Nephron progenitor cell (in vitro differentiated cells): ENCODE measurements at places on chromosomes 2 and 18.

DNA sequence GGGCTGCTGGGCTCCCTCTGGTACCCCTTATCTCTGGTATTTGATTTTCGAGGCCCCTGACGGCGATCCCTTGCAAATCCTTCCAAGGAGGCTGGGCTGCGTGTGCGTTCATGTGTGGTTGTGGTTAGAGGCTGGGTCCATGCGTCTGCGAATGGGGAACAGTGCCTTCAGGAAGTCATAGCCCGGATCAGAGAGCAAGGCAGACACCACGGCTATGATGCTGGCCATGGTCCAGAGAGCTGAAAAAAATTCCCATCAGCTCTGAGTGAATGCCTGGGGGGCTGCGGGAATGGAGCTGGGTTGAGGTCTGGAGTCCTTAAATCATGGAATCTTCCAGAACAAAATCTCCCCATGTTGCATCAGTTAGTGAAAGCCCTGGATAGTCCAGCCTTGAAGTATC is 145.5 kb downstream of the ACKR3 start:
- peaks cover 20% of the 10 kb centered on the region for H3K27me3 ChIP-seq
- H3K27ac ChIP-seq: peak overlapping the region; percentile 55
- H3K4me3 ChIP-seq: no peak overlapping the region
- DNase-seq: no peak
- peaks cover 83% of the 10 kb centered on the region for H3K4me1 ChIP-seq

DNA sequence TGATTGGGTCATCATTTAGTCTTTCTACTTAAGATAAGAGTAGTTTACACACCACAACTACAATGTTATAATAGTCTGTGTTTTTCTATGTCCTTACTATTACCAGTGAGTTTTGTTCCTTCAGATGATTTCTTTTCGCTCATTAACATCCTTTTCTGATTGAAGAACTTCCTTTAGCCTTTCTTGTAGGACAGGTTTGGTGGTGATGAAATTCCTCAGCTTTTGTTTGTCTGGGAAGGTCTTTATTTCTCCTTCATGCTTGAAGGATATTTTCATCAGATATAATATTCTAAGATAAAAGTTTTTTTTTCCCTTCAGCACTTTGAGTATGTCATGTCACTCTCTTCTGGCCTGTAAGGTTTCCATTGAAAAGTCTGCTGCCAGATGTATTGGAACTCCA is 38.0 kb upstream of the SLC16A14 start:
- no peak for DNase-seq
- H3K4me1 ChIP-seq: no peaks in the 10 kb centered on the region
- H3K27ac ChIP-seq: no peak overlapping the region
- peaks cover 5% of the 10 kb centered on the region for H3K27me3 ChIP-seq
- no peak overlapping the region for H3K4me3 ChIP-seq

DNA sequence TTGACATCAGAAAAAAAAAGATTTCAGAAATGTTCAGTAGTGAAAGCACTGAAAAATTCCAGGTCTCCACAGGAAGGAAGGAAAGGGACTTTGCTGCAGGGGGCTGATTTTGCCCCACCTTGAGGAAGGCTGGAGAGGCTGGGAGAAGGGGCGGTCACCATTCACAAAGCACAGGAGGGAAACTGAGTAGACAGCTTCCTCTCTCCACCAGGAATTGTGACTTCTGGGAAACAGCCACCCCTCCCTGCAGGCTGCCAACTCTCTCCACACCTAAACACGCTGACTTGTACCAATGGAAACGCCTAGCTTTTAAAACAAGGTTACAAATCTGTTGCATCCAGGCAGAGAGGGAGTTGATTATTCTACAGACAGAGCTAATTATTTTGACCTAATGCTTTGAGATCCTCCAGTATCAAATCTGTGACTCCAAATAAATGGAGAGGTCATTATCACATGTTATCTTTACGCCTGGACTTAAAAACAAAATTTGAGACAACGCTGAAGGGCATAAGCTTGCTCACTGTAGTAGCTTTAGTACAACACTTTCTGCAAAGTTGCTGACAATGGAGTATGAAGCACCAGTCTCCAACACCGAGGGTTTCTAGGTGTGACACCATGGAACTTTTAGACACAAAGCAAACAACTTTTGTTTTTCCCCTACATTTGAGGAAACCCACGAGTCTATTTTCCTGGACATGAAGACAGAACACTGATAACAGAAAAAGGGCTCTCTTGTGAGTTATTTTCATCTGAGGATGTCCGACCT is 42.7 kb downstream of the EPHA4 start:
- peaks cover 15% of the 10 kb centered on the region for H3K36me3 ChIP-seq
- H3K27ac ChIP-seq: peak overlapping the region; percentile 92
- no peak overlapping the region for H3K4me3 ChIP-seq
- DNase-seq: no peak
- H3K27me3 ChIP-seq: no peaks in the 10 kb centered on the region

- H3K4me3 ChIP-seq: no peak overlapping the region
- DNase-seq: no peak
- H3K36me3 ChIP-seq: no peaks in the 10 kb centered on the region
- no peaks in the 10 kb centered on the region for H3K27me3 ChIP-seq
- no peak overlapping the region for H3K27ac ChIP-seq
These were observed 1383.2 kb downstream of the LRP1B start for GRCh38 chr2:140747665-140748064.

DNA sequence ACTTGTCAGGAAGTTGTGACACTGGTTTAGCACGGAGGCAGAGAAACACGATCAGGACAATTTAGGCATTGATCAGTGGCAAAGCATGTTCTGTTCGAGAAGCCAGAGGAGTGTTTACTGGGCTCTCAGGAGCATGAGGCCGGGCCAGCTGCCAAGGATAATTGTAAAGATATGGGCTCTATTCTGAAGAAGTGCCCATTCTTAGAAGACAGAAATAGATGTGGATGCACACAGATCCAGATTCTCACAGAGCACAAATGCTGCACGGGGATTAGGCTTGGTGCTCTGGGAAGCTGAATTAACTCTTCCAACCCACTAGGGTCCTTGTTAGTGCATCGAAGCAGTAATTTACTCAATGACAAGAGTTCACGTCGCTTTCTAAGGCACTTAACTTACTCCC is 16.2 kb downstream of the AFF3 start:
- peaks cover 9% of the 10 kb centered on the region for H3K36me3 ChIP-seq
- H3K27ac ChIP-seq: no peak overlapping the region
- DNase-seq: no peak
- peaks cover 3% of the 10 kb centered on the region for H3K27me3 ChIP-seq

DNA sequence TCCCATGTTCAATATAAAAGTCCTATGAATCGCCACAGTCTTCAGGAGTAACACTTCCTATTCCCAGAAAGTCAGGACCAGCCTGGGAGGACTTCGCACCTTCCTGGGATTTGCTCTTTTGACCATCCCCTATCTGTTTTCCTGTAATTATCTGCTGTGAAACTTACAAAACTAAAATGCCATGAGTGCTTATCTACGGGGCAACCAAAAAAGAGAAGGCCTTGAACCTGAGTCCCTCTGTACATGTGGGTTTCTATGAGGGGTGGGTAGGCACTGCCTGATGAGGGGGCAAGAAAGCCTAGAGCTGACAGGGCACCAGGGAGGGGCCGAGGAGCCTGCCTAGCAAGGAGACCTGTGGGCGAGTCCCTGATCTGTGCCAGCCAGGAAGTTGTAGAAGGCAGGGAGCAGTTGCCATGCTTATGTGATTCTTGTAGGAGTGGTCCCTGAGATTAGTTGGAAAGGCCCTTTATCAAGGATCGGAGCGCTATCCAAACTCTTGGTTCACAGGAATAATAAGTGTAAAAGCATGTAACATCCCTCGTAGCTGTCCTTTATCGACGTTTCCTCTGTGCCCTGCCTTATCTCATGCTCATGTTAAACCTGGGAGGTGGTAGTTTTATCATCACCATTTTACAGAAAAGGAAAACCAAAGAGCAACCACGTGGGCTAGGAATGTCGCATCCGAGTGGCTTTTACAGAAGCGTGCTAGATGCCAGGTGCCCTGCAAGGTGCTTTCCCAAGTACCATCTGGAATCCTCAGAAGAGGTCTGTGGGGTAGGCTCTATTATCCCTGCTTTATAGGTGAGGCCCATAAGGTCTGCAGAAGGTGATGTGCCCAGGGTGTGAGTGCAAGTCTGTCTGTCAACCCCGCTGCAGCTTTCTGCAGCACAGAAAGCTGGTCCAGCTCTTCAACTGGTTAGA is 111.8 kb downstream of the B3GNT2 start:
- no peak for DNase-seq
- peaks cover 60% of the 10 kb centered on the region for H3K4me1 ChIP-seq
- H3K4me3 ChIP-seq: no peak overlapping the region
- peaks cover 3% of the 10 kb centered on the region for H3K27me3 ChIP-seq
- no peaks in the 10 kb centered on the region for H3K36me3 ChIP-seq

DNA sequence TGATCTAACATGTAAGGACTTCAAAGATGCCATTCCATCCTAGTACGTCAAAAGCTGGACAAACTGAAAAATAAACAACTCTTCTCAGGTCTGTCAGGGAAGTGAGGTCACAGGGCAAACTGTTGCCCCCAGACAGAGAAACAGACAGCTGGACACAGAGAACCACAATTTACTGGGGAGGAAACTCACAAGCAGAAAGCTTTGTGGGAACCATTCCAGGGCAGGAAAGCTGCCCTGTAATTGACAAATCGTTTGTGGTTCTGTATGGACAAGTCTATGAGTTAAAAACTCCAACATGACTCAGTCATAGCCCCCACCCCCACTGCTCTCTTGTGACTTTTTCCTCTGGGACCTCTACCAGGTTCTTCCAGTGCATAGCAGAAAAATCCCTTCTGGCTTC is 28.4 kb downstream of the MCEE start:
- DNase-seq: no peak
- H3K4me1 ChIP-seq: no peaks in the 10 kb centered on the region
- H3K4me3 ChIP-seq: no peak overlapping the region
- H3K27ac ChIP-seq: no peak overlapping the region

DNA sequence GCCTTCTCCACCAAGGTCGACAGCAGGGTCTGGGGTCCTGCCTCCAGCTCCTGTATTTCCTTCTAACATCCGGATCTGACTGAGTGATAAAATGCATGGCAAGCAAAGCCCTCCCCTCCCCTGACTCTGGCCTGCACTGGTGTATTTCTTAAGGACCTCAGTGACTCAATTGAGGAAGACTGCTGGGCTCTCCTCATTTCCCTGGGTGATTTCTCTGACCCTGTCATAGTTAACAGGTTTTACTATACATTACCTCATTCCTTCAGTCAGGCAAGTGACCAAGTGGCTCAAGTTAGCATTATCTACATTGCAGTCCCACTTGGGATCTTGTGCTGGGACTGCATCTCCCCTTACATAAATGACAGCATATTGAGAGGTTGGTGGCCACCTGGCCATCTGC is 38.8 kb upstream of the CCBE1 start:
- DNase-seq: no peak
- peaks cover 6% of the 10 kb centered on the region for H3K27me3 ChIP-seq
- H3K36me3 ChIP-seq: no peaks in the 10 kb centered on the region
- no peak overlapping the region for H3K4me3 ChIP-seq
- H3K4me1 ChIP-seq: peaks cover 16% of the 10 kb centered on the region

DNA sequence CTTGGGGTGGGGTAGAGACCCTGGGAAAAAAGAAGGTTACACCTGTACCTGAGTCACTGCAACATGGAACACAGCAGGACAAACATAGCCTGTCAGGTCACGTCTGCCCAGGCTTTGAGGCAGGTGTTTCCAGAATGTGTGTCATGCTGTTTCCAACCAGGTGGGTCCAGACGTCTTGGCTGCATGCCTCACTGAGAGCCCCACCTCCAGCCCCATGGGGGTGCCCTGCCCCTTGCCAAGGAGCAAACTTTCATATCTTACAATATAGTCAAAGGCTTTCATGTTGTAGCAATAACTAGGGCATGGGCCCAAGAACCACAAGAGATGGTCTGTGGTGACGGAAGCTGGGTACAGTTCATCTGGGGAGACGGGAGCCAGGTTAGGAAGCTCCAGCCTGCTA is 499.7 kb downstream of the BCL11A start:
- H3K27me3 ChIP-seq: peaks cover 28% of the 10 kb centered on the region
- H3K36me3 ChIP-seq: no peaks in the 10 kb centered on the region
- no peak overlapping the region for H3K27ac ChIP-seq
- H3K4me1 ChIP-seq: no peaks in the 10 kb centered on the region
- no peak overlapping the region for H3K4me3 ChIP-seq
- no peak for DNase-seq

- no peak for DNase-seq
- no peaks in the 10 kb centered on the region for H3K36me3 ChIP-seq
- H3K27me3 ChIP-seq: no peaks in the 10 kb centered on the region
- no peak overlapping the region for H3K4me3 ChIP-seq
- H3K4me1 ChIP-seq: peaks cover 38% of the 10 kb centered on the region
These were observed 240.5 kb upstream of the SALL3 start for GRCh38 chr18:78739115-78739514.

DNA sequence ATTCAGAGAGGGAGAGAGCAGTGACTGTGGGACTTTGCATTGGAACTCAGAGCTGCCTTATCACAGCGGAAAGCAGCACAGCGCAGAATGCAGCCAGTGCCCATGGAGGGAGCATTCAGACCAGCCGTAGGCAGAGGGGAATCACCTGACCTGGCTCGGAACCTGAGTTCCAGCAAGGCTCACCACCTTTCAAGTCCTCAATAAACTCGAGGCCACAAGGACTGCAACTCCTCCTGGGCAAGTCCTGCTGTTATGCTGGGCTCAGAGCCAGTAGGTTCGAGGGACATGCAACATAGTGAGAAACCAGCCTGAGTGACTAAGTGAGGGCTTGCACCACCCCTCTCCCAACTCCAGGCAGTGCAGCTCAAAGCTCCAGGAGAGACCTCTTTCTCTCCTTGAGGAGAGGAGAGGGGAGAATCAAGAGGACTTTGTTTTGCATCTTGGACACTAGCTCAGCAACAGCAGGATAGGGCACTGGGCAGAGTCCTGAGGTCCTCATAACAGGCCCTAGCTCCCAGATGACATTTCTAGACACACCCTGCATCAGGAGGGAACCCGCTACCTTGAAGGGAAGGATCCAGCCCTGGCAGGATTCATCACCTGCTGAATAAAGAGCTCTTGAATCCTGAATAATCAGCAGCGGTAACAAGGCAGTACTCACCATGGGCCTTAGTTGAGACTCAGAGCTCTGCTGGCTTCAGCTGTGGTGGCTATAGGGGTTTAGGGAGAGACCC is 136.8 kb upstream of the OTOS start:
- peaks cover 55% of the 10 kb centered on the region for H3K27me3 ChIP-seq
- no peak overlapping the region for H3K4me3 ChIP-seq
- H3K4me1 ChIP-seq: no peaks in the 10 kb centered on the region
- no peak for DNase-seq

DNA sequence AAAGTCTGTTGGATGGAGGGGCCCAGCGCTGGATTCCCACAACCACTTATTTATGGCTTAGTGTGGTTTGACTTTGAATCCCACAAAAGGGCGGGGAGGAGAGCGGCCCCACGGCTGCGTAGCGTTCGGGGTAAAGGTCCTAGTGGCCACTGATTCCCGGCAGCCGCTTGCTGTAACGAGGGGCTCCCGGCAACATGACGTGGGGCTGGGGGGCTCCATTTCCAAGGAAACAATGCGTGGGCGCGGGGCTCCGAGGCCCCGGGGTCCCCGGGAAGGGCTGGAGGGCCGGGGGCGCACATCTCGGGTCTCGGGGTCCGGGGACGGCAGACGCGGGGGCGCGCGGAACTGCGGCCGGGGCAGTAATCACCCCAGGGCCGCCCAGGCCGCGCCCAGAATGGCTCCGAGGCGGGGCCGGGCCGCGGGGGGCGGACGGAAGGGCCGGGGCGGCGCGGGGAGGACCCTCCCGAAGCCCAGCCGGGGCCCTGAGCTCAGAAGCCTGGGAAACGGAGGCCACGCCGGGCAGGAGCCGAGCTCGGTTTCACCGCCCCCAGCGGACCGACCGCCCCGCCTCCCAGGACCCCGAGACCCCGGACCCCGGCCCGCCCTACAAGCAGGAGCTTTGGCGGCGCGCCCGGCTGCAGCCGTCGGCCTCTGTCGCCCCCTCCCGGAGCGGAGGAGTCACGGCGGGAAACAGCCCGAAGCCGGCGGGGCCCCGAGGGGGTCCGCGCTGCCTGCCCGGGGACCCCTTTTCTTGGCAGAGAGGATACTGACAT is 11.9 kb upstream of the MLPH start:
- peaks cover 17% of the 10 kb centered on the region for H3K4me1 ChIP-seq
- H3K36me3 ChIP-seq: no peaks in the 10 kb centered on the region
- H3K4me3 ChIP-seq: peak overlapping the region; percentile 88
- peak; percentile 93 for DNase-seq
- H3K27me3 ChIP-seq: peaks cover 50% of the 10 kb centered on the region
